ENCODE measurements at places on chromosomes 12 and 14.

GRCh38 chr12:6606331-6607131 is 648 bp downstream of the CHD4 start:
- DNase-seq = peak; percentile 42

DNA sequence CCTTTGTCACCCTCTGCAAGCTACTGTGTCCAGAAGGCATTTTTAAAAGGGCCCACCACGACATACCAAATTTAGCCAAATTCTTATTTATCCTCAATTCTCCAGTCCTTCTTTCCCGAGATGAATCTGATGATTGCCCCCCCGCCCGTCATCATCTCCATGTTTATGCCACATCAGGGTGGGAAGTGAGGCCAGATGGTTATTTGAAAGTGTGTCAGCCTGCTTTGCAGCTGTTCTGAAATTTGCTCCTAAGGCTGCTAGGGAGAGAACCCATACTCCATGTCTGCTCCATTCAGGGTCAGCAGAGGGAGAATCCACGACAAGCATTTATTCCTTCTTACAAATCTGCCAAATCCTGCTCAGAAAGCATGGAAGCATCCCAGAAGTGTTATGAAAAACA is 337.8 kb downstream of the ADAMTS20 start:
- no peak for DNase-seq

- no peak for DNase-seq
These were observed 504.6 kb downstream of the ALG10 start for GRCh38 chr12:34526946-34527345.

DNA sequence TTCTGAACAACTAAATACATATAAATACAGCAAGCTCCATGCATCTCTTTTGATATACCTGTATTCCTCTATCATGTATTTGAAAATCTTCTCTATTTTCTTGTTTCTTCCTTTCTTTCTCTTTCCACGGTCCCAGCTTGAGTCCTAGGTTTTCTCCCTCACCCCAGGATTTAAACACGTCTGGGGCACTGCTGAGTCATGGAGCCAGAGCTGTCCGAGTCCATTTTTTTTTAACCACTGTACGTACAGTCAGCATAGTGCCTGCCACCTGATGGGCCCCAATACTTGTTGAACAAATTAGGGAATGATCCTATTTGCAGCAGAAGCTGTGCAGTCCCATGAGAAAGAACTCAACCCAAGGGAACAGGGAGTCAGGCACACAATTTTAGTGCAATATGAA is 158.1 kb downstream of the ATP23 start:
- no peak for DNase-seq

GRCh38 chr14:43449291-43449690 is 1057.8 kb downstream of the FSCB start:
- DNase-seq = no peak

DNA sequence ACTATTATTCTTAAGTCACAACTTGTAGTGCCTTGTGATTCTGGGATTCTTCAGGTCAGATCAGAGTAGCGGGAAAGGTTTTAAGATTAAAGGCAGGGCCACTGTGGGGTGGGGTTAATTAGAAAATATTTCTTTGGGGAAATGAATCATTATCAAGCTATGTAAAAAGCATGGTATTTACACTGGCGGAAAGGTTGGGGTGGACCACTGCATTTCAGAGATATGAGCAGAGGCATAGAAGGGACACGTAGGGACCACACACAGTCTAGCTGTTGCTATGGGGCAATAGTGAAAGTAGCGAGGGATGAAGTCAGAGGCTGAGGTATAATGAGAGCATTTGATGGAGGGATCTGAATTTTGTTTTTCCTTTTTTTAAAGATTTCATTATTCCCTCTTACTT is 31.7 kb upstream of the KCNH3 start:
- DNase-seq = peak; percentile 45

DNA sequence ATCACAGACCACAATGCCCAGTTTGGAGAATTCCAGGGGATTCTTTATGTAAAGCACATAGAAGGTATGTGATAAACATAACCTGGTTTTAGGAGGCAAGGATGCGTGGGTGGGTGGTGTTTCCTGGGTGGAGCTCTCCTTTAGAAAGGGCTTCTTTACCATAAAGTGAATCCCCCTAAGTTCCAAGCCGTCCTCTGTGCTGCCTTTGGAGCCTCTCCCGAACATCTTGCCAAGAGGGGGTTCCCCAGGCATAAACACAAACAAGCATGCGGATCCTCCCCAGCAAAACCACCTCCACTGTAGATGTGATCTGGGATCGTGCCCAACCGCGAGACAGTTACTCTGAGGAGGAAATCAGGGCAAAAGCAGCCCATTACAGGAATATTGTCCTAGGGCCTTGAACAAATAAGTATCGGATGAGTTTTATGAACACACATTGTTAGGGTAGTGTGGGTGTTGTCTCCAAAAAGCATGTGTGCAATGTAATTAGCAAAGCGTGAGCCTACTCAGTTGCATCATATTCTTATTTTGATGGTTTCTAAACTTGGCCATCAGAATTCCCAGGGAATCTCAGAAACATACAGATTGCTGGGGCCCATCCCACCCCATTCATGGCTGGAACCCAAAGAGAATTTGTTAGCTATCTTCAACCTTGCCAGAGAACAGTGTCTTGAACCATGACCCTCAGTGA is 48.8 kb upstream of the CORO1C start:
- no peak for DNase-seq

DNA sequence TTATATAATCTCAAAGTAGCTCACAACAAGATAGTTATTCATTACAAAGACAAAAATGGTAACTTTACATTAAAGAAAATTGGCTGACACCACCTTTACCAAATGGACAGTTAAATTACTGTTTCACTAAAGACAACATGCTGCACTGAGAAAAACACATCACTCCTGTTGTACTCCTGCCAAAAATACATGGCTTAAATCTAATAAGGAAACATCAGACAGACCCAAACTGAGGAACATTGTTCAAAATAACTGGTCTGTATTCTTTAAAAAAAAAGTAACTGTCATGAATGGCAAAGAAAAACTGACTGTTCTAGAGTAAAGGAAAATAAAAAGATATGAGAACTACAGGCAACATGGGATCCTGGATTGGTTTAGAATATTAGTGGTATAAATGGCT is 151.3 kb upstream of the DCN start:
- DNase-seq = no peak

DNA sequence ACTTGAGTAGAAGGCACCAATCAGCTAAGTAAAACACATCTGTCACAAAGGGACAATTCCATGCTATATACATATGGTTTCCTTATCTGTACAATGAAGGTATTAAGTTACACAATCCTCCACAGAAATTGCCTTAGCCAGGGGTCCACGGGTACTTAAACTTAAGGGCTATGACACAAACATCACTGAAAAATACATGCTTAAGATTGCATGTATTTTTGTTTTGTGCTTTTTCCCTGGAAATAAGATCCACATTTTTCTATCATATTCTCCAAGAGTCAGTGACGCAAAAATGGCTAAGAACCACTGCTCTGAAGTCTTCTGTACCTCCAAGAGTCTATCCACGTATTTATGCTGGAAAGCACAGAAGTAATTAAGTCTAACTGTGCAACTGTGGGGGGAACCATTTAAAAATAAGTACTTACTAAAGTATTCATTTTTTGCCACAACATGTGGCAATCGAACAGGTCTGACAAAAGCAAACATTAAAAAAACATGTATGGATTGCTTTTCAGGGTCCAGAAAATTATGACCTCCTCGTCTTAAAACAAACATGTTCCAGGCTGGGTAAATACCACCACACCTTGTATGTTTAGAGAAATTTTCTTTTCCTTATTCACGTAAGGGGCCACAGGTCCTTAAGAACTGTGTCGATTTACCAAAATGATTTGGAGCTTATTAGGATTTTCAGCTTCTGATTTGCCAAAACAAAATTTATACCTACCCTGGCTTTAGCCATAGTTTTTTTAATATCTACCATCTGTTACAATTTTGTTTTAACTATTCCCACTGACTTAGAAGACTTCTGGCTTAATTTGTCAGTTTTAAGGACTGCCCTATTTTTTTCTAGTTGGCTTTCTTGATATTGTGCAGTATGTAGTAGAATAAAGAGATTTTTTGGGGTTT is 2.8 kb downstream of the SLC38A2 start:
- DNase-seq = no peak

- peak; percentile 31 for DNase-seq
These were observed 14.5 kb upstream of the KRT83 start for GRCh38 chr12:52335598-52336262.

DNA sequence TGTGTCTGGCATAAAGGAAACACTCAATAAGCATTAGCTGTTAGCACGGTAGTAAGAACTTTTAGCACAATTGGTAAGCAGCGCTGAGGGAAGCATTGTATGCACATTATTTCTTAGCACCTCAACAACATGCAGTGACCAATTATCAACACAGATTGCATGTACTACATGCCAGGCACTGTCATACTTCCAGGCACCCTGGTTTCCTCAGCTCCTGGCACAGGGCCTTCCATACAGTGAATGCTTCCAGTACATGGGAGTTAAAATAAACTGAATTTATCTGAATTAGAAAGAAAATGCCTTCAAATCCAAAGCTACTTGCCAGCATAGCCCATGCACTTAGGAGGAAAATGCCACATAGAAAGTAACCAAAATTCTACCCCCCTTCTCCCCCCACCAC is 59.4 kb downstream of the TUNAR start:
- DNase-seq = no peak

- peak; percentile 27 for DNase-seq
These were observed 881 bp downstream of the PYGL start for GRCh38 chr14:50943261-50943942.

GRCh38 chr12:104626069-104626837 is 169.5 kb downstream of the CHST11 start:
- no peak for DNase-seq

GRCh38 chr12:108461058-108461660 is 53.9 kb upstream of the FICD start:
- DNase-seq = no peak

DNA sequence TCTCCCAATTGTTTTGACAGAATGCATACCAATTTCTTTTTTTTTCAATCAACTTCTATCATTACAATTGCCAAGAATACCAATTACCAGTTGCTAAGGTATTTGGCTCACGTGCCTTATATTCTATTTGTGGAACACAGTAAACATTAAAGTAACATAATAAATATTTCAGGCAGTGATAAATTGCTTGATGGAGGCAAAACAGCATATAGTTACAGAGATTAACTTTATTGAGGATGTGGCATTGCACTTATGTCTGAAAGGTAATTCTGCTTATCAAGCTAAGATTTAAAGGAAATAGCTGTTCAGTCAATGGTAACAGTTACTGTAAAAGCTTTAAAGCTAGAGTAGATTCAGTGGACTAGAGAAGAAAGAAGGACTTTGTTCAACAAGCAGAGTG is 1107.8 kb downstream of the FSCB start:
- DNase-seq = no peak

- DNase-seq = no peak
These were observed 87.9 kb downstream of the USP15 start for GRCh38 chr12:62347922-62348650.

- peak; percentile 58 for DNase-seq
These were observed 185.7 kb upstream of the GRIN2B start for GRCh38 chr12:14167005-14167628.

DNA sequence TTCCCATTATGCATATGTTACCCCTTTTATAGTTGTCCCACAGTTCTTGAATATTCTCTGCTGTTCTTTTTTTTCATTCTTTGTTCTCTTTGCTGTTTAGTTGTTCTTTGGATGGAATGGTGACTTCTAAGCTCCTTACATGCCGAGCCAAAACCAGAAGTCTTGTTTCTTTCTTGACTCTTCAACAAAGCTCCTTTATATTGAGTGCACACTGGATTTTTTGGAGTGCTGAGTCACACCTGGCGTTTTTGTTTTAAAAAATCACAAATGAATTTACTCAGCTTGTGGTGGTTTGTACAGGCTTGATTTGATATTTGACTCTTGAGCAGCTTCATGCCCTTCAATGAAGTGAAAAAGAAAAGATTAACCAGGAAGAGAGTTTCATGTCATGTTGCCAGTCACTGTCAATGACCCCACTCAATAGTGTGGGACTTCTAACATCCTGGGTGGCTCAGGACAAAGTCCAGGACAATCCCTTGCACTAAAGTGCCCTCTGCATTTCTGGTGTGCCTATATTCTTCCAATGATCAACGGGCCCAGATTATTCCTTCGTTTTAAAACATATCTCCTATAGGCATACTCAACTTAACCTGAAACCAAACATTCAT is 112.4 kb upstream of the SLC38A4 start:
- no peak for DNase-seq
